ENCODE measurements at places on chromosomes 6 and 20. TPM values are rescaled to one million over a fixed set of nuclear protein-coding genes. Genes with fewer than 3 reads are reported as not detected.

Gene DEFB119
- not detected for total RNA-seq

Gene SLC13A3
- total RNA-seq = not detected

Gene FAM162B
- total RNA-seq = not detected

Gene PI3
- total RNA-seq = 2.1 TPM

Gene SHLD1
- 7.4 TPM for total RNA-seq

Gene TFAP2B
- not detected for total RNA-seq

Gene OR2B6
- total RNA-seq = 0.14 TPM

Gene C6orf141
- total RNA-seq = 11.5 TPM

Gene PACSIN1
- total RNA-seq = not detected

Gene RAET1G
- 9.8 TPM for total RNA-seq

Gene SEMG2
- total RNA-seq = not detected

Gene C20orf144
- total RNA-seq = 0.07 TPM

Gene RNF217
- 3.9 TPM for total RNA-seq

Data from A549 treated with GW870086 at 1 μM for 4 hours (cell line).